ENCODE measurements at places on chromosomes 7 and 10.

DNA sequence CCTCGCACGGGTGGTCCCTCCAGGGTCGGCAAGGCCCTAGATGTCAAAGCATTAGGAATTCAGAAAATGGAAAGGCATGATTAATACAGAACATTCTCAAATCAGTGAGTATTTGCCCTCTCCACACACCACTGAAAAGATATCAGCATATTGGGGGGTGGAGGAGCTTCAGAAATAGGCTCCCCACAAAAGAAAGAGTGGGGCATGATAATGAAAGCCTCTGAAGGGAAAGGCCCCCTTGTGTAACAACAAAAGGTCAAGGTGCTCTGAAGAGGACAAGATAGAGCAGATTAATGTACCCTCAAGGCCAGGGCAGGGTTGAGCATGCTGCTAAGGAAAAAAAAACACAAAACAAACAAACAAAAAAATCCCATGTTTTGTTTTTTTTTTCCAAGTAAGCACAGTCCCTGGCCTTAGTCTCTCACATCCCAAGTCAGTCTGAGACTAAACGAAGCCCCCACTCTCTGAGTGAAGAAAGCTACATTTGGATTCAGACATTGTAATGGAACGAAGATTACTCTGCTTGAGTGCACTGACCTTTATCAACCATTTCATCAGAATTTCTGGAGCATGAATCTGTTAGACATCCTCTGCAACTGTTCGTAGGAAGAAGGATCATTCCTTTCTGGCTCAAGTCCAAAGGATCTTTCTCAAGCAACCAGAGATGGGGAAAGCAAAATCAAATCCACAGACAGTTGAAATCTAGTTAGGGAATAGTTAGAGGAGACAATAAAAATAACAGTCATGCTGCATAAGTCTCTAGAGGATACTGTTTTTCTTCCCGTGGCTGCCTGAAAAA is 27.4 kb upstream of the DGKI start:
- no peak for DNase-seq

DNA sequence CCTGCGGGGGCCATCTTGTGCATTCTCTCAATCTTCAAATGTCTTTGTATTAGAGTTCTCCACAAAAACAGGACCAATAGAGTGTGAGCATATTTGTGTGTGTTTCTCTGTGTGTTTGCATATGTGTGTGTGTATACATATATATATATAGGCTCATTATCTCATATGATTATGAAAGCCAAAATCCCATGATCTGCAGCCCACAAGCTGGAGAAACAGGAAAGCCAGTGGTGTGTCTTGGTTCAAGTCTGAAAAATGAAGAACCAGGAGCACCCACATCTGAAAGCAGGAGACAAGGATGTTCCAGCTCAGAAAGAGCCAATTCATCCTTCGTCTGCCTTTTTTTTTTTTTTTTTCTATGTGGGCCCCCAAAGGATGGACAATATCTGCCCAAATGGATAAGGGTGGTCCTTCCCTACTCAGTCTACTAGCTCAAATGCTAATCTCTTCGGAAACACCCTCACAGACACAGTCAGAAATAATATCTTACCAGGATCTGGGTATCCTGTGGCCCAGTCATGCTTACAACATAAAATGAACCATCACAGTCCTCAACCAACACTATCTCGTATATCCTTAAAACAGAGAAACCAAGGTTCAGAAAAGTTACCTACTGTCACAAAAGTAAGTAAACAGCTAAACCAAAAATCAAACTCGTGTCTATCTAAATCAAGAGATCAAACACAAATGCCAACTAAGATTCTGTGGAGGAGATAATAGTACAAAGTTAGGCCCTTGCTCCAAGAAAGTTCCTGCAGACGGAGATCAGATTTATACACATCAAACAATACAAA is 141.9 kb downstream of the JMJD1C start:
- DNase-seq = no peak

GRCh38 chr10:75877877-75878276 is 446.5 kb downstream of the LRMDA start:
- DNase-seq = no peak

DNA sequence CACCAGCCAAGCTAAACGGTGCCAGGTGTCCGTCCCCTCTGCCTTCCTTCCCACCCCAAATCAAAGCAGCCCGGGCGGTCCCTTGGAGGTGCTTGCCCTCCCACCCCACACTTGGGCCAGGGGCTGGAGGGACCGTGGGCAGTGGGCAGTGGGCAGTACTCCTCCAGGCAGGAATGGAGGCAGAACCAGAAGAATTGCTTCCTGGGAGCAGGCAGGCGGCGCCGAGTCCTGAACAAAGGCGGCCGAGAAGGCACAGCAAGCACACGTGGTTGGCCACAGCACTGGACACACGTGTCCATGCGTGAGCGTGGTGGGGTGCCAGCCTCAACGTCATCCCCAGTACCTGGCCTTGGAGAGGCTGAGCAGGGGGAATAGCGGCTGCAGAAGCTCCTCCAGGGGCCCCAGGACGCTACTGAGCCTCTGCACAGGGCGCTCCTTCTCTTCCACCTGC is 48.4 kb upstream of the NKX6-2 start:
- DNase-seq = no peak

DNA sequence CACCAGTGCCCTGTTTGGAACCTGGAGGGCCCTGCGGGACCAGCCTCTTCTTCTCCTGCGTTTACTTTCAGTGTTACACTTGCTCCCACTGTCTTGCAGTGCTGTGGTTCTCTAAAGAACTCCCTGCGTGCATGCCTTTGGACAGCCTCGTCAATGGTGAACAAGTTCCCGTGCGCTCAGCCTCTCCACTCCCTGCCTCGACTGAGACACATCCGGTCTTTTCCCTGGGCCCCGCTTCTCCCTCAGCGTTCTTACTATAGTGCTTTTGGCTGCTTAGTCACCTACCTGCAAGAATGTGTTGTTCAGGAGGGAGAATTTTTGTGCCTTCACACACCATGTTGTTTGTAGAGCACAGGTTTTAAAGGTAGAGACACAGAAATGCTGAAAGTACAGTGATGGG is 520.7 kb upstream of the MKI67 start:
- DNase-seq = no peak

- no peak for DNase-seq
These were observed 20.1 kb upstream of the DDIT4 start for GRCh38 chr10:72253578-72253977.

DNA sequence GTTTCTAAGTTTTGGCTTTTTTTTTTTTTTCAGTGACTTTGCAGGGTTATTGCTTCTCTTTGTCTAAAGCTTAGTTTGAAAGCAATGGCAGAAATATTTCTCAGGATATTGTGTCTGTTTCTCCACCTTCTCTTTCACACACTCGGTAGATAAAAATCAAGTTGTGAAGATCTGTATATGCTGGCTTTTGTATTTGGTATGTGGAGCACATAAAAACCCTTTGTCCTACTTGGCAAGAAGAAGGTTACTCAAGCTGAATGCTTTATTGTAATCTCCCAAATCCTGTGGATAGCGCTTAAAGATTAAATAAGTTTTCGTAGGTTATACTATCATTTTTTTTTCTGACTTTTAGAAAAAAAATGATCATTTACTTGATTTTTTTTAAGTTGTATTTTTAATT is 172.4 kb downstream of the CDCA7L start:
- no peak for DNase-seq

DNA sequence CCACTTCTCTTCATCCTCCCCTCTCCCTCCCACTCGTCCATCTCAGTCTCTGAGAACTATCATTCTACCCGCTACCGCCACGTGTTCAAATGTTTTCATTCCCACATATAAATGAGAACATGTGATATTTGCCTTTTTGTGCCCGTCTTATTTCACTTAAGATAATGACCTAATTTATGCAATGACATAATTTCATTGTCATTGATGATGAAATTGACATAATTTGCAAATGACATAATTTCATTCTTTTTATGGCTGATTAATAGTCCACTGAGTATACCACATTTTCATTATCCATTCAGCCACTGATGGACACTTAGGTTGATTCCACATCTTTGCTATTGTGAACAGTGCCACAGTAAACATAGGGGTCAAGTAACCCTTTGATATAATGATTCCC is 292.3 kb downstream of the GRID1 start:
- DNase-seq = no peak

- DNase-seq = no peak
These were observed 35.6 kb downstream of the ANKRD16 start for GRCh38 chr10:5854131-5854475.

- DNase-seq = no peak
These were observed 1014.7 kb downstream of the NRG3 start for GRCh38 chr10:82889728-82890127.

- no peak for DNase-seq
These were observed 499 bp upstream of the TMUB1 start for GRCh38 chr7:151083824-151084160.

DNA sequence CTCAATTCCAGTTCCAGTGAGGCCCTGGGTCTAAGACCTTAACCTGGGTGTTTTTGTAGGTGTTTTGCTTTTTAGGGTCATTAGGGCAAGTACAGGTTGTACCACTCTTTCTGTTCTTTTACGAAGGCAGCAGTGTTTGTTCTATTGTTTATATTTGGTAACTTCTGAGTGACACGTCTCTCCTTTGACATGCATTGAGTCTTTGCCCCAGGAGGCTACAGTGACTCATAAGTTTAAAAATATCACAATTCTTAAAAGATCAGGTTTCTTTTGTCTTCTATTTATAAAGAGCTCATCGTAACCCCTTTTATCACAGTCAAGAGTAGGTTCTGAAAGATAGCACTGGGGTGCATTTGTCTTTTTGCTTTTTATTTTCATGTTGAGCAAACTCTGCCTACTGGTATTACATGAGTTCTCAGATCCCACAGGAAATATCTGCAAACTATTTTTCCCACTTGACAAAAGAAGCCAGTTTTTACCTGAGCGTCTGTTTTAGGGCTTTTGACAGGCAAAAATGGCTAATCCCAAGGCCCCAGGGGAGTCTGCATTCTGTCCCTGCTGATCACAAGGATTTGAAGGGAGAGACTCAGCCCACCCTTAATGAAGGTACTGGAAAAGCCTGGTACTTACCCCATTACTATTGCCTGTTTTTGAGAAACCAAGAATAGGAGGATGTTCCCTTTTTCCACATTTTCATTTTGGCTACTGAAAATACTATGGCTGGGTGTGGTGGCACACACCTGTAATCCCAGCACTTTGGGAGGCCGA is 7.9 kb downstream of the NUDT13 start:
- DNase-seq = no peak

DNA sequence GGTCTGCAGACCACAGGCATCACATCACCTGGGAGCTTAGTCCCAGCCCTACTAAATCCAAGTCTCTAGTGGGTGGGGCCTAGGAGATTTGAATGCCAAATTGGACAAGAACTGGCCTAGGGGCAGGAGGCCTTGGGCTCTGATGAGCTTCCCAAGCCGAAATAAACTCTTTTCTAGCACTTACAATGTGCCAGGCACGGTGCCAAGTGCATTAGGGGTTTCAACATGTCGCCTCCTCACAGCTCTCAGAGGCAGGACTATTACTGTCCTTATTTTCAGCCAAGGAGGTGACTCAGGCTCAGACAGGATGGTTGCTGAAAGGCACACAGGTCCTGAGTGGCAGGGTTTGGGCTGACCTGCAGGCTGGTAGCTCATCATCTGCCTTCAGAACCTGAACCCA is 9.2 kb upstream of the CPA1 start:
- DNase-seq = no peak

- no peak for DNase-seq
These were observed 129.8 kb upstream of the RSU1 start for GRCh38 chr10:16947069-16947468.

DNA sequence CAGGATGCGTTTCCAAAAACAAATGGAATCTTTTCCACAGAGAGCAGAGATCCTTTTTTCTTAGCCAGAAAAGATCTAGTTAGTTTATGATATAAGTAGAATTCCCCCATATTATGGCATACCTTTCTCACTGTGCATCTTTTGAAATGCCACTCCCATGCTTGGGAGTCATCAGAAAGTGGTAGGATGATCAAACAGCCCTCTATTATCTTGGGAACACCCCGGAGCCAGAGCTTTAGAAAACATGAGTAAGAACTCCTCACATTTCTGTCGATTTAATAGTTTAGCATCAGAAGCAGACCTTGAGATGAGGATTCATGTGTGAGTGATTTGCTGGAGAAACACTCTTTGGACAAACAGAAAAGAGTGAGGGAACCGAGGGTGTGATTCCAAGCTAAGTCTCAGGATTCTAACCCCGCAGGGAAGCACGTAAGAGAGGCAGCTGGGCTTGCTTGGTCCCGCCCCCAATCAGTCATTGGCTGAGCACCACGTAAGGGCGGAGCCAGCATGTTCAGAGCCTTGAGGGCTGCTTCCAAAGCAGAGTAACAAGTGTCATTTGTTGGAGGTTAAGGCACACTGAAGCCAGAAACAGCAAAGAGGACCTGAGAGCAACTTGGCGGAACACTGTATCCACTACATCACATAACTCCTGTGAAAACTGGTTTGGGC is 43.7 kb upstream of the NXPH1 start:
- no peak for DNase-seq

DNA sequence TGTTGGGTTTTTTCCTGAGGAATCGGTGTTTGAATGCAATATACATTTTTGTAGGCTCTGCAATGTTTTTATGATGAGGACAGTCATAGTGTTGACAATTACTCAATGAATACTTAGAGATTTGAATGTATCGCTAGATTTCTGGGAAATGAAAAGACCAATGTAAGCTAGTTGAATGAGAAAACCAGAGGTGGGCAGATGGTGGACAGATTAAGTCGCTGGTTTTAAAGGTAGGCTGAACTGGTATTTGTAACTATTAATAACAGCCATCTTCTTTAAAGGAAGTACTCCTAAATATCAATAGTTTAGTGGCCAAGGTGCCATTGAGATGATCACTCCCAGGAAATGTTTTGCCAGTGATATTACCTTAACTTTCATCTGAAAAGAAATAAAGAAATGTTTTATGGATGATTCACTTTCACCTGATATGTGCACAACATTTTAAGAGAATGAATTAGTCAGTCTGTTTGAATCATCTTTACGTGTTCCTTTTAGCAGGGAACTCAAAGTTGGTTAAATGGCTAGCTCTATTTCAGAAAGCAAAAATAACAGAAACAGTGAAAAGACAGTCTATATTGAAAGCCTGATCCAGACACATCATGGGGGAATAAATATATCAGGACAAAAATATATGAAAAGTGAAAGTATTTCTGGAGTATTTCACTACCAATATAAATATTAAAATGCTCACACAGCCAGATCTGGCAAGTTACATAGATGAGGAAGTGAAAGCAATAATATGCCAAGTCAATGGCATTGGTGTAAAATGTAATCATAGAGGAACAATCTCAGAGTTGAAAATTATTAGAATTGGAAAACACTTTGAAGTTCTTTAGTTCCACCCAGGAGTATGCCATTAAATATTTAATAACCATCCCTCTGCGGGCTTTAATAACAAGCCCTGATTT is 20.7 kb downstream of the MET start:
- DNase-seq = no peak

DNA sequence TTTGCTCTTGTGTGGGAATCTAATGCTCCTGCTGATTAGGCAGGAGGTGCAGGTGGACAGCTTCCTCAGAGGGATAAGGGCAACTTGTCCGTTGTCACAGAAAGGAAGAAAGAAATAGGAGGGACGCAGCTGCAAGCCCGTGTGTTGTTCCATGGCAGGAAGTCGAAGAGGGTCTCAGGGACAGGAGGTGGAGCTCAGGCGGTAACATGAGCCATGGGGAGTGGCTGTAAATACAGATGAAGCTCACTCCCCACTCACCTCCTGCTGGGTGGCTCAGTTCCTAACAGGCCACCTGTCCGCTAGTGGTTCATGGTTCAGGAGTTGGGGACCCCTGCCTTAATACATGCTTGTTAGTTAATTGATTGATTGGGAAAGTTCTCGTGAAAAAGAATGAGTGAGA is 101.7 kb upstream of the SFMBT2 start:
- no peak for DNase-seq

Data from stimulated activated CD8-positive, alpha-beta memory T cell treated with anti-CD3 and anti-CD28 coated beads, Interleukin-4, amount 100 ng/mL, for 1 hour (primary cell).